Breast epithelium (tissue), 4 donors: ENCODE measurements at places on chromosomes 3 and 15. TPM values are rescaled to one million over a fixed set of nuclear protein-coding genes. Genes with fewer than 3 reads are reported as not detected.

DNA sequence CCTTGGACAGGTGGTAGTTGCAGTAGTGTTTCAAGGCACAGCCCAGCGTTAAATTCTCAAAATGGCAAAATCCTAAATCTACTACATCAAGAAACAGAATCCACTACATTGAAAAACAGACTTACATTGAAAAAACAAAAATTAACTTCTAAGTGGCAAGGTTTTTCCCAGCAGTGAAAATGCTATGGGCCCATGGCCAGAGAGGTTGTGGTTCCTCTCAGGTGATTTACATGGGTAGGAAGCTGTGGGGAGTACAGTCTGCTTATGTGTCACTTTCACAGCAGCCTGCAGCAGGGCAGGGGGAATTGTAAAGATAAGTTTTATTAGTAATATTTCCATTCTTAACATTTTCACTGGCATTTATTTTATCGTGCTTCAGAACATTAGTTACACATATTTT, 24.9 kb downstream of the TTC14 start:
- H3K27ac ChIP-seq = no peak overlapping the region
- no peaks in the 10 kb centered on the region for H3K27me3 ChIP-seq
- no peaks in the 10 kb centered on the region for H3K36me3 ChIP-seq

DNA sequence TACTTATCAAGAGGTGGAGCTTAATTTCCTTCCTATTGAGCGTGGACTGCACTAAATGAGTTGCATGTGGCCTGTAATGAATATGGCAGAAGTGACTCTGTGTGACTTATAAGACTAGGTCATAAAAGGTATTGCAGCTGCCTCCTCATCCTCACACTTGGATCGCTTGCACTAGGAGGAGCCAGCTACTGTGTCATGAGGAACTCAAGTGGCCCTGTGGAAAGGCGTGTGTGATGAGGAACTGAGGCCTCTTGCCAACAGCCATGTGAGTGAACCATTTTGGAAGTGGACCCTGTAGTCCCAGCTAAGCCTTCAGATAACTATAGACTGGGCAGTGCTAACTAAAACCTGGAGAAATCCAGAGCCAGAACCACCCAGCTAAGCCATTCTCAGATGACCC, 7.1 kb upstream of the SLC30A4 start:
- H3K4me1 ChIP-seq = no peaks in the 10 kb centered on the region
- H3K4me3 ChIP-seq = no peak overlapping the region
- DNase-seq = no peak

DNA sequence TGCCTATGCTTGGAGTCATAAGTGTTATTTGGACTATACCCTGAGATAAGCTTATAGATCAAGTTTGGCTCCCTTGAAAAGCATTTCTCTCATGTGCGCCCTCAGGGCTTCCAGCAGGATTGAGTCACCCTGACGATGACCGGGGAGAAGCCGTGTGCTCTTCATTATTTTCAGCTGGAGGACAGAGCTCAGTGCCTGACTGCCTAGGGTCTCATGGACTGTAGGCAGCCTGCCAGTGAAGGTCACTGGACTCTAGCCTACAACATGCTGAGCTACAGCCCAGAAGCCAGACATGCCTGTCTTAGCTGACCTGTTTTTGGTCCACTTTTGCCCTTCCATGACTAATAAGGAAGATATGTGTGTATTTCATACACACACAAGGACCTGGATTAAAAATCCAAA, 31.6 kb upstream of the NUDT16 start:
- peak overlapping the region; percentile 44 for H3K27ac ChIP-seq
- H3K27me3 ChIP-seq = no peaks in the 10 kb centered on the region
- no peak for DNase-seq
- no peaks in the 10 kb centered on the region for H3K4me1 ChIP-seq
- H3K4me3 ChIP-seq = no peak overlapping the region
- no peaks in the 10 kb centered on the region for H3K36me3 ChIP-seq

DNA sequence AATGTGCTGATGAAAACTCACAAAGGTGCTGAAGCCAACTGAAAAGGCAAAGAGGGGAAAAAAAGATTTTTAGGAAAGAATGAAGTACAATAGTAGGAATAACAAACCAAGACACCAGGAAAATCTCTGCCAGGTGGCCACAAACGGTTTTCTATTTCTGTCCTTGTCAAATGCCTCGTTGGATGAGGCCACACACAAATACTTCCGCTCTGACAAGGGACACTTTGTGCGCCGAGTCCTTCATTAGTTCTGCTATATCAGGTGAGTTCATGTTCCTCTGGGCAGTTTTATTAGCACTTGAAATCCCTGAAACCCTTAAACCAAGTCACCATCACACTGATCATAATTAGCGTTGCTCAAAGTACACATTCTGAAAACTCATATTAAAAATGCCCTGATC, 373.1 kb downstream of the VPS13C start:
- H3K27ac ChIP-seq = no peak overlapping the region
- no peaks in the 10 kb centered on the region for H3K4me1 ChIP-seq
- H3K27me3 ChIP-seq = no peaks in the 10 kb centered on the region
- no peak overlapping the region for H3K4me3 ChIP-seq
- no peak for DNase-seq

- no peaks in the 10 kb centered on the region for H3K4me1 ChIP-seq
- no peaks in the 10 kb centered on the region for H3K27me3 ChIP-seq
- no peak for DNase-seq
- no peak overlapping the region for H3K4me3 ChIP-seq
These were observed 38.9 kb downstream of the RYK start for GRCh38 chr3:134211797-134212196.

DNA sequence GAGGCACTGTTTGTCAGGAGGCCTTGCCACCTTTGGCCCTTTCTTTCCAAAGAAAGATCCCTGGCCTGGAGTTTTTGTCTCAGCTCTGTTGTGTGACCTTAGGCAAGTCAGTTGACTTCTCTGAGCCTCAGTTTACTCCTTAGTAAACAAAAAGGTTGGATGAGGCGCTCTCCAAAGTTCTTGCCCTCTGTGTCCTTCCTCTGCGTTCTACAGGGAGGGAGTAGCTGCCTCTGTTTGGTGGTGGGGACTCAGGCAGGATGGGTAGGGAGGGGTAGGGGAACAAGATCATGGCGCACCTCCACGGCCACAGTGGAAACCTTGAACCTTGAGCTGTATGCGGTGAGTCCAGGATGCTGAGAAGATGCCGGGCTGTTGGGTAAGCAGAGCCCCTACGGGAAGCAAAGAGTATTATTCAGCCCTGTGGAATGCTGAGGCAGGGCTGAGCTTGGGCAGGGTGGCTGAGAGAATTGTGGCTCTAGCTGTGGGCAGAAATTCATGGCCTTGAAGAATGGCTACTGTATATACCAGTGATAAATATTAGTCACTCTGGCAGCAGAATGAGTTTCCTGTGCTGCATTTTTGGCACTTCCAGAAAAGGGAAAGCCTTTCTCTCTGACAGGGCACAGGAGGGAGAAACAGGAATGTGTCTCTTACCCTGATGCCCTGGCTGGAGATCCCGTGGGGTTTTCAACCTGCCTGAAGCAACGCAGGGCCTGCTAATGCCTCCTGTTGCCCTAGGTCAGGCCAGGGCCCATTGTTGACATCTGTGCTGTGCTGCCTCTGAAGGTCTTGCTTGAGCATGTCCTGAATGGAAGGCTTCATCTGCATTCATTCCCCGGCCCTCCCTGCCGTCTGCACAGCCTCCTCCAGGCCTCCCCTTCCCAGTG, 39.9 kb downstream of the SMAD3 start:
- no peaks in the 10 kb centered on the region for H3K36me3 ChIP-seq
- H3K4me1 ChIP-seq = peaks cover 28% of the 10 kb centered on the region
- H3K27ac ChIP-seq = peak overlapping the region; percentile 93
- DNase-seq = peak; percentile 67

SPESP1 gene
- total RNA-seq = 6.1 TPM

FOXP1 gene
- 146 TPM for total RNA-seq
